Left forelimb (tissue), 1 donor: ENCODE measurements at places on chromosomes 1 and 21.

DNA sequence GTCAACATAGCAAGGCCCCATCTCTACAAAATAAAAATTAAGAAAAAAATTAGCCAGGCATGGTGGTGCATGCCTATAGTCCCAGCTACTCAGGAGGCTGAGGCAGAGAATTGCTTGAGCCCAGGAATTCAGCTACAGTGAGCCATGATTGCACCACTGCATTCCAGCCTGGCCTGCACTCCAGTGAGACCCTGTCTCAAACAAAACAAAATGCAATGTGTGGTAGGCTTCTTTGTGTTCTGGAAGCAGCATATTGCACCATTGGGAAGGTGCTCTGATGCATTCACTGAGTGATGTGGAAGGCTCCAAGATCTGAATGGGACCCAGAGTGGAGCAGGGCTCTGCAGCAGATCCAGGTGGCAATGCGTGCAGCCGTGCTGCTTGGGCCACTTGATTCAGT is 99.6 kb upstream of the COG2 start:
- no peak for DNase-seq

- DNase-seq: no peak
Measured at GRCh38 chr1:226041419-226041818, 21.1 kb upstream of the H3-3A start.

DNA sequence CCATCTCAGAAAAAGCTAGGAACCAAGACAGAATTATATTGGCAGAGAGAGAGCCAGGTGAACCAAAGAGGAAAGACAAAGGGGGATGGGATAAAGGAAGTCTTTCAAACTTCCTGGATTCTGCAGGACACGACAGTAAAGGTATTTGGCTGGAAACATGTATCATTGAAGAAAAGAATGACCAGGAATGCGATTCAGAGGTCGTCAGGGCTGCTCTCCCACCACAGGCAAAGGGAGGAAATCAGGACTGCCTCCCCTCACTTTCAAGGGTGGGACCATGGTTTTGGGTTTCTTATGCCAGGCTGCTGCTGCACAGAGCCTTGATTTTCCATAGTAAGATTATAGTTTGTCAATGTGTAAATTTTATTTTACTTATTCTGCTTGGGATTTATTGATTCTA is 848.8 kb downstream of the BRINP3 start:
- DNase-seq: no peak

DNA sequence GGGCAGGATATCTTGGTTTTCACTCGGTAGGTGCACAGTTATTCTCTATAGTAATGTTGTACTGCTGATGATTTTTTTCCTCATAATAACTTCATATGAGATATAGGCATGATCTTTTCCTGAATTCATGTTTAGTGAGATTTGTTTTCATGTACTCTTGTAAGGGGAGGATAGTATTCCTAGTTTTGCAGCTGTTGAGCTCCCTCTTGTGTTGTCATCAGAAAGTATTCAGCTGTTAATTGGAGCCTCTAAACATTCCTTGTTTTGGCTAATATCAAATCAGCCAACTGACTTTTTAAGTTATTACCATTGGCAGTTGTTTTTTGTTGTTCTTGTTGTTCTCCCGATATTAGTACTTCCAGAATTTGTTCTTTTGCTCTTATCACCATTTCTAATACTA is 24.4 kb downstream of the OR10R2 start:
- DNase-seq: no peak

GRCh38 chr1:197180252-197180878 is 33.9 kb upstream of the ASPM start:
- DNase-seq: no peak

DNA sequence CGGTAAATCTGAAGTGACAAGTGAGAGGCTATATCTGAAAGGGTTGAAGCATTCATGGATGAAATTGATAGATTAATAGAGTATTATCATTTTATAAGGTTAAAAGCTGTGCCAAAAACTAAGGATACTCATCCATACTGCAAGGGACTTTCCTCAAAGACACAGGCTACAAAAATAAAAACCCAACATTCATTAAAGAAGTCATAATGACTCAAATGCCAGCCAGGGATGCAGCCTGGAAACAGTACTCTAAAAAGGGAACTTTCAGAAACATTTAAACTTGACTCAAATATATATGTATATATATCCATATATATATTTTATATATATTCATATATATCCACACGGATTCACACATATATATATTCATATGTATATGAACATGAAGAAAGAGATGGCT is 1.1 kb upstream of the TIAM1 start:
- DNase-seq: no peak

DNA sequence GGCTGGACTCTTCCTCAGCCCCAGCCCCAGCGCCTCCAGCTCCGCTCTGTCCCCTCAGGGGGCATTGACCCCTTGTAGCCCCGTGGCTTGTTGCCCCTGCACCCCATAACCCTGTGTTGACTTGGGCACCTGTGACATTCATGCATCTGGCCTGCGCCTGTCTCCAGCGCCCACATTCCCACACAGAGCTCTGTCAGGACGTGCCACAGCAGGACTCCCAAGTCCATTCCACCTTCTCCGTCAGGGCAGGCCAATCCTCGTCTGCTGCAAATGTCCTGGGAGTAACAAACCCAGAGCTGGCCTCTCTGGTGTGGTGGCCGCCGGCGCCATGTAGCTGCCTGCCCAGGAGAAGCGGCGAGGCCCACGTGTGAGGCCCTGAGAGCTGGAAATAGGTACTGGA is 60.6 kb downstream of the AGPAT3 start:
- DNase-seq: no peak

DNA sequence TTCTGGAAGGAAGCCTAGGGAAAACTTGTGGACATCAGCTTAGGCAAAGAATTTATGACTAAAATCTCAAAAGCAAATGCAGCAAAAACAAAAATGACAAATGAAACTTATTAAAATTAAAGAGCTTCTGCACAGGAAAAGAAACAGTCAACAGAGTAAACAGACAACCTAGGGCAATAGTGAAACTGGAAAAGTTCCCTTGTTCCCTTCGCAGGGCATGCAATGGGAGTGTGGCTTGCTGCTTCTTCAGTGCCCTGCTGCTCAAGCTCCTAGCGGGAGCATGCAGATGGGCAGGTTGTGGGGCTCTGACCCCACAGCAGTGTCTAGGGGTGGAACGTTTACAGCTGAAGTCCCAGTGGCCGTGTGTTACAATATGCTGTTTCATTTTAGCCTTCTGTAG is 1797.4 kb downstream of the NCAM2 start:
- no peak for DNase-seq

- no peak for DNase-seq
Measured at GRCh38 chr1:36365381-36365780, 20.3 kb downstream of the STK40 start.
